ENCODE measurements at places on chromosomes 6 and 20.
A peak's percentile ranks its signal among the peaks of the same experiment; 100 is the strongest.

DNA sequence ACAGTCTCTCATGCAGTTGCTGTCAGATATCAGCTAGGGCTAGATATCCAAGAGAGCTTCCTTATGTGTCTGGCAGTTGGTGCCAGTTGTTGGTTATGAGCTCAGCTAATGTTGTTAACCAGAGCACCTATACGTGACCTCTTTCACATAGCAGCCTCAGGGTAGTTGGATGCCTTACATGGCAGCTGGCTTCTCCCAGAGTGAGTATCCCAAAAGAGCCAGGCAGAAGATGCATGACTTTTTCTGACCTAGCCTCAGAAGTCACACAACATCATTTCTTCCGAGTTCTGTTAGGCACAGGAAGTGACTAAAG lies 175.7 kb downstream of the VEGFA start:
- DNase-seq: no peak

DNA sequence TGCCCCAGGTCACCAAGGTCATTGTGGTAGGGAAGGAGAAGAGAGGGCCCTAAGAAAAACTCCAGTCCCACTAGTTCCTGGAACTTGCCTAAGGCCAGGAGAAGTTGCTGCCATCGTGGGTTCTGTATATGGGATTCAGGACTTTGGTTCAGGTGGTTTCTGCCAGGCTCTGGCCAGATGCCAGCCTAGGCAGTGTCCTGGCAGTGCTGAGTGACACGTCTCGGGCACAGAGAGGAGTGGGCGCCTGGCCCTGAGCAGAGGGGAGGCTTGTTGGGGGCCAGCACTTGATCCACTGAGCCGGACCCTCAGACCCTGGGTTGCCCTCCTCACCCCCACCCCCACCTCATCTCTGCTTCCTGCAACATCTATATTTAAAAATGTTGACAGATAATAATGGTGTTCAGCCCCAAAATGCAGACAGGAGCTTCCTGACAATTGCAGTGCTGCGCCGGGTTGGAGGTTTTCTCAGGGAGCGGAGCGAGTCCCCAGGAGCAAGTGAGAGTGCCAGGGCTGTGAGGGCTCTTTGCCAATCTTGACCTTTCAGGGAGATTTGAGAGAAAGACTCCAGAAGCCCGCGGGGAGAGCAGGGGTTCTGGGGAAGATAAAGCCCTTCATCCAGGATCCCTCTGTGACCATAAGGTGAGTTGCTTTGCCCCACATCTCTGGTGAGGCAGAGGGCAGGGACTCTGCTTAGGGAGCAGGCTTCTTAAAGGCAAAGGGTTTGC lies 71.9 kb downstream of the PHACTR3 start:
- DNase-seq: no peak

DNA sequence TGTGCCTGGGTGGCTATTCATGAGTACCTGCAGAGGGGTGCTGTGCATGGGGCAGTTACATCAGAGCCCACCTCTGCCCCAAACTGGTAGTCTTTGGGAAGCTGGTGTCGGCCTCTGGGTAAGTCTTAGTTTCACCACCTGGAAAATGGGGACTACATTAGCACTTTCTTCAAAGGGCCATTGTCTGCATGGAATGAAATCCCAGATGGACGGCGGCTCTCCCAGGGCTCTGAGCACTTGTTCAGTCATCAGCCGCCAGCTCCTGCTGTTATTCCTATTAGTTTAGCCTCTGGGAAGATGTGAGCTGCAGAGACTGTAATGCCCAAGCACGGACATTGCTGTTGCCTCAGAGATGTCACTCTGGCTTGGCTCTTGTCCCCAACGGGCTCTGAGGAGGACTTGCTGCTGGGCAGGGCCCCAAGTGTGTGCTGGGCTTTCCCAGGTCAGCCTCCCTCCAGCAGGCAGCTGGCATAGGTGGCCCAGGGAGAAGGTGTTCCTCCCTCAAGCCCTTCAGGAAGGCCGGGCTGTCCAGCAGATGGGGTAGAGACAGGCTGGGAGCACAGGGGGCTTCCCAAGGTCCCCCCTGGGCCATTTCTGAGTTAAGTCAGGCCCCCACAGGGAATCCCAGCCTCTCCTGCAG lies 268.3 kb downstream of the TFAP2C start:
- no peak for DNase-seq

GRCh38 chr6:149844480-149844879 lies 19.7 kb downstream of the LRP11 start:
- DNase-seq: no peak

- DNase-seq: no peak
Measured at GRCh38 chr6:117463762-117464665, 18.5 kb upstream of the DCBLD1 start.

DNA sequence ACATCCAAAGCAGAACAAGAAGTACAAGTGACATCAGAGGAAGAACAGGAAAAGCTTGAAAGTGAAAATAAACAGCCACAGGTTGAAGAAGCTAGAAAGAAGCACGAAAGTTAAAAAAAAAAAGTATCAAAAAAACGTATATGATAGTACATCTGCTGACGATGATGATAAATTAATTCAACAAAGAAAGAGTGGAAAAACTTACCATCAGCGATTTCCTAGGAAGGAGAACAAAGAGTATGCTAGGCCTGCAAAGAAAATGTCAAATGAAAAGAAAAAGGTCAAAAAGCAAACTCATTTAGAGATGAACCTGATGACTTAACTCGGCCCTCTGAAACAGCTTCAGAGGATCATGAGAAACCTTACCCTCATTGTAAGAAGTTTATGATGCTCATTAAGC lies 3.7 kb downstream of the SAYSD1 start:
- no peak for DNase-seq

DNA sequence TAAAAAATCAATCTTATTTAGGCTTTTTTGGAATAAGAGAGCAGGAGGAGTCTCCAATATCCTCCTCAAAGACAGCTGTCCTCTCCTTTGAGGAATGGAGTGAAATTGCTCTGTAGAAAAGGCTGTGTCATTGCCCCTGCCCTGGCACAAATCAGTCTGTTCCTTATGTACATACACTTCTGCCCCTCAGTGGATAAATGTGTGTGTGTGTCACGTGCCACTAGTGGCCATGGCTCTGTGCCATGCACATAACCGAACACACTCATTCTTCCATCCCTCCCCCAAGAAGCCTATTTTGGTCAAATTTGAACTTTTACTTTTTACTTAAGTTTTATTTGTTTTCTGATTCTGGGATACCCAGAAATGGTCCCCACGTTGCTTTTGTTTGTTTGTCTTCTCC lies 49.2 kb downstream of the ANKS1A start:
- DNase-seq: no peak

DNA sequence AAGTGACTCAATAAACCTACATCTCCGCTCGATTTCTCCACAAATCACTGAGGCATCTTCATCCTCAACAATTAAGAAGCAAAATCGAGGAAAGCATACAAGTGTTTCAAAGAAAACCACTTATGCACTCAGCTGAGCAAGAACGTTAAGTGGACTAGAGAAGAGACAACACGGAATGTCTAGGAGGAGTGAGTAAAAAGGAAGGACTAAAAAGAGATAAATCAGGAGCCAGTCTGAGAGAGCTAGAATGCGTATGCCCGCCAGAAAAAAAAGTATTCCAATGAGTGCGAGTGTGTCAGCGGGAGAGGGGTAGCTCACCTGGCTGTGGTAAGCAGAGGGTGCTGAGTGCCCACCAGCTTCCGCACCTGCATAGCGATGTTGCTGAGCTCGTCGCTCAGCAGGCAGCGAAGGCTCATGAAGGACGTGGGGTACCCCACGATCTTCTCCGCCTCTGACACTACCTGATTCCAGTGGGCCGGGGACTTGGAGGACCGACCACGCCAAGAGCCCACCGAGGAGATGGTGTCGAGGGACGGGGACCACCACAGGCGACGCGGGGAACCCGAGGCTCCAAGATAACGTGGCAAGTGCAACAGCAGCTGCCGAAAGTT lies 587 bp downstream of the PDSS2 start:
- peak; percentile 5 for DNase-seq

DNA sequence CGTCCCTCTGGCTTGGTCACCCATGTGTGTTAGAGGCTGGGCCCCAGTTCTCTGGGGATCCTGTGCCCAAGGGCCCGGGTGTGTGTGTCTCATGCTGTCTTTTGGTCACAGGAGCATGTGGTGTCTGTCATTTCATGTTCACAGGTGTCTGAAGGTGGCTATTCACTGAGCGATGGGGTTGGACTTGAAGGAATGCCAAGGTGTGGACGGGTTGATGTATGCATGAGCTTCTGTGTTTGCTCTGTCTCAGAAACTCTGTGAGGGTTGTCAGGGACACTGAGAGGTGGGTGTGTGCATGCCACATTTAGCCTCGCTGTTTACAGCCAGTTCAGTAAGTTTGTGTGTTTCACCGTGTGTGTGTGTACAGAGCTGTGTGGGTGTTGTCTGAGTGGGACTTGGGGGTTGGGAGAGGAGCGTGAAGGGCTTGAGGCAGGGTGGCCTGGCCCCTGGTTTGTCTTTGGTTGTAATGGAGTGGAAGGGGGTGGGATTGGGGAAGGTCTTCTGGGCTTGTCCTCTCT lies 1.2 kb downstream of the DDR1 start:
- DNase-seq: no peak

- no peak for DNase-seq
Measured at GRCh38 chr6:155171747-155172449, 91.9 kb upstream of the CLDN20 start.

DNA sequence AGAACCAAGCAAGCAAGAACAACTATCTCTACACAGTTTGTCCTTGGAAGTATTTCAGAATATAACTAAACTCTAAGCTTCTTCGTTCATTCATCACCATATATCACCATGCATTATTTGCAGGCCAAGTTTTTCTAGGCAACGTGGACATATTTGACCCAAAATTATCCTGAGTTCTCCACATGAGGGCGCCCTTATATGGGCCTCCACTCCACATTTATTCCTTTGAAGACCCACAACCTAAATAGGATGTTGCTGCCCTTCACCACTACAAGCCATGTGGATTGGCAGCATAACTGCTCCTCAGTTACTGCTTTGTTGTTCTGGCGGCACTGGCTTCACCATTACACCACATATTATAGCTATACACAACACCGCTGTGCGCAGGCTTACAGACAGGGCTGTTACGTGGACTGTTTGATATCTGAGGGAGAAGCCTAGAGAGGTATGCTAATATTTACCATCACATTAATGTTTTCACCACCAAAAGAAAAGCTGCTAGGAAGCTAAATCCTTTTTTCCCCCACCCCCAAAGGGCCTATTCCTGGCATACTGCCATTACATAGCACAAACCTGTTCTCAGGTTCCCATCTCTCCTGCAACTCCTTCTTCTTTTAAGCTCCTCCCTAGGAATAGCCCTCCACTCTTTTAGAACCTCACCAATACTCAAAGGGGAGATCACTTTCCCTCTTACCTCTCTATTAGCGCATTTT lies 411.7 kb downstream of the C6orf118 start:
- no peak for DNase-seq

GRCh38 chr6:158672726-158673125 lies 22.9 kb downstream of the SYTL3 start:
- DNase-seq: no peak

Measured in activated T-helper 9 cell treated with anti-CD3 and anti-CD28 coated beads, Interleukin-2, amount 50 U/mL, for 16 hours (primary cell).